Stimulated activated CD8-positive, alpha-beta memory T cell treated with anti-CD3 and anti-CD28 coated beads, Interleukin-15, amount 100 ng/mL, for 24 hours (primary cell): ENCODE measurements at places on chromosomes 1 and 21.

- no peak for DNase-seq
Measured at GRCh38 chr1:202203238-202204039, 9.8 kb downstream of the LGR6 start.

GRCh38 chr1:8679395-8679800 is 138.0 kb downstream of the RERE start:
- DNase-seq: no peak

DNA sequence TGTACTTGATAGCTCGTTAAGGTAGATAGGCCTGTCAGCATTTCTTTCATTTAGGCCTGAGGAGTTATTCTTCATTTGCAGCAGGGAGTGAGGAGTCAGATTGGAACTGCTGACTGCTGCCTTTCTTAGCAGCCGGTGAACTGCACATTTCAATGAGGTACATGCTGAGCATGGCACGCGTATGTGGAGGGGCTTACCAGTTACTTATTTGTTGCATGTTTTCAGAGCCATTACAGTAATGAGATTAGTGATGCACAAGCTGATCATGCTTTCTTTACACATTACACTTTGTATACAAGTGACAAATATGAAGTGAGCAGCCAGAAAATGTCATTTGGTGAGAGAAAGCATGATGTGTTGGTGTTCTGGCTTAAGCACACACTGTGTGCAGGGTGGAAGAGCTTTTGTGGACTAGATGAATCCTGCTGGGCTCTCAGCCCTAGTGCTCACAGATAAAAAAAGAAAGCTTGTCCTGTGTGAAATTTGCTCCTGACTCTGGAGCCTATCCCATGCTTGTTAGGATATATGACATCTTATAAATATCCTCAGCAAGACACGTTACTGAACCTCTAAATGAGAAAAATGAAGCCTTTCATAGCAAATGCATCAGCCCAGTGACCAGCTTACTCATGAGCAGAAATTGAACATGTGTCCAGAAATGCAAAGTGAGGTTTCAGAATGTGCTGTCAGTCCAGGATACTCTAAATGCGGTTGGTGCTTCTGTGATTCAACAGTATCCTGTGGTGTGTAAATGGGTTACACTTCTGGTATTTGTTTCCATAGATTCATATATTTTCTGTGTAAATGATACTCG is 574.7 kb upstream of the ADGRL2 start:
- DNase-seq: no peak

DNA sequence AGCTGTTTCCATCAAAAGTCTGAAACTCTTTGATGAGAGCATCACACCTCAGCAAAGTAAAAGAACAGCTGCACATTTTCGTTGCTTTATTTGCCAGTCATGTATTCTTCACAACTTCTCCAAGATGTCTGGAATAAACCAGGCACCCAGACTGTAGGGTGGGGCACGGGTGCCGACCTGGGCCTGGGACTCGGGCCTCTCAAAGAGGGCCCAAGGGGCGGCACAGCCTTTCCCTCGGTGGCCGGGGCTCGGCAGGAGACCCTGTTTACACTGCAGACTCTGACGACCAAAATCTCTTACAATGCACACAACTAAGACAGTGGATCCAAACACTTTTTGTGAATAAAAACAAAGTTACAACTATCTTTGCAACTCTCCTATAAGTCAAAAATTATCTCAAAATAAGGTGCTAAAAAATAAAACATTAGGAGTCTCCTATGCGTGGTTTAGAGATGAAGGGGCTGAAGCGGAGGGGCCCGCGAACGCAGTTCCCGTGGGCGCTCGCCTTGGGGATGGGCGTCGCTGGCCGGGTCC is 696 bp downstream of the LSS start:
- DNase-seq: no peak

DNA sequence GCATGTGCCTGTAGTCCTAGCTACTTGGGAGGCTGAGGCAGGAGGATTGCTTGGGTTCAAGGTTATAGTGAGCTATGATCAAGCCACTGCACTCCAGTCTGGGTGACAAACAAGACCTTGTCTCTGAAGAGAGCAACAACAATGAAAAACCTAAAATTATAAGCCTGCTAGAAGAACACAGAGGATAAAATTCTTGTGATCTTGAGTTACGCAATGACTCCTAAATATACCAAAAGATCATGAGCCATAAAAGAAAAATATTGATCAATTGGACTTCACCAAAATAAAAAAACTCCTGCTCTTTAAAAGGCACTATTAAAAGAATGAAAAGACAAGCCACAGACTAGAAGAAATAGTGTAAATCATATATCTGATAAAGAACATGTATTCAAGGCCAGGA is 22.3 kb downstream of the LDLRAD1 start:
- DNase-seq: no peak

DNA sequence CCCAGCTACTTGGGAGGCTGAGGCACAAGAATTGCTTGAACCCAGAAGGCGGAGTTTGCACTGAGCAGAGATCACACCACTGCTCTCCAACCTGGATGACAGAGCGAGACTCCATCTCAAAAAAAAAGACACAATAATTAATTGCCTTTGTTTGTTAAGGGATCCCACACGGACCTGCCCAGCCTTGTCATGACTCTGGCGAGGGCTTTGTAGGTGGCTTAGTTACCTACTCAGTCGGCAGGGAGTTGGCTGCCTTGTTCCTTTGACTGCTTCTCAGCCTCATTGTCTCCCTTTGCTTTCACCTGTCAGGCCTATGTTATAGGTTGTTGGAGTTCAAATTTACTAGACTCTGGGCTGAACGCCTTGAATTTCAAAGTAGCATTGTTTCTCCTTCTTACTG is 82.0 kb downstream of the UBE4B start:
- DNase-seq: no peak
